IMR-90 (cell line): ENCODE measurements at places on chromosomes 11 and 22.

GRCh38 chr11:129695571-129696308 is 119.9 kb upstream of the TMEM45B start:
- DNase-seq: peak; percentile 13

GRCh38 chr22:45537734-45538181 is 35.1 kb downstream of the FBLN1 start:
- peak; percentile 84 for DNase-seq

GRCh38 chr11:1340111-1340510 is 30.7 kb upstream of the TOLLIP start:
- DNase-seq: no peak

GRCh38 chr11:69138265-69138664 is 17.5 kb upstream of the SMIM38 start:
- DNase-seq: peak; percentile 73
